ENCODE measurements at places on chromosomes 11 and 22. TPM values are rescaled to one million over a fixed set of nuclear protein-coding genes. Genes with fewer than 3 reads are reported as not detected.

Gene TMEM132A
- polyA plus RNA-seq = not detected

Gene SLC35F2
- polyA plus RNA-seq = 11.6 TPM

Gene GGTLC2
- not detected for polyA plus RNA-seq

Gene OVOL1
- polyA plus RNA-seq = not detected

Gene TEAD1
- not detected for polyA plus RNA-seq

Gene CDC42BPG
- polyA plus RNA-seq = 0.52 TPM

Gene CBY1
- polyA plus RNA-seq = 7.6 TPM

Gene GPHA2
- not detected for polyA plus RNA-seq

Gene TSKU
- not detected for polyA plus RNA-seq

Gene CNGA4
- polyA plus RNA-seq = not detected

Gene CCDC179
- polyA plus RNA-seq = not detected

Gene DEFB131B
- polyA plus RNA-seq = not detected

Gene CNIH2
- polyA plus RNA-seq = not detected

Gene ACRV1
- polyA plus RNA-seq = not detected

Gene GAL3ST1
- 0.13 TPM for polyA plus RNA-seq

Gene DTX4
- 0.98 TPM for polyA plus RNA-seq

Gene ROBO4
- polyA plus RNA-seq = not detected

Gene FAT3
- polyA plus RNA-seq = not detected

Gene ARHGEF12
- polyA plus RNA-seq = 4.6 TPM

Gene NXPE2
- not detected for polyA plus RNA-seq

Gene CPT1A
- 9.8 TPM for polyA plus RNA-seq

Gene RBMXL2
- polyA plus RNA-seq = not detected
